ENCODE measurements at places on chromosomes 1 and 21. TPM values are rescaled to one million over a fixed set of nuclear protein-coding genes. Genes with fewer than 3 reads are reported as not detected.
A peak's percentile ranks its signal among the peaks of the same experiment; 100 is the strongest.

- no peak for DNase-seq
Observed at GRCh38 chr1:54649130-54649898, 7.7 kb downstream of the MROH7 start.

The FCRL4 gene
- not detected for polyA plus RNA-seq

GRCh38 chr1:231705806-231706760, 79.5 kb downstream of the DISC1 start:
- DNase-seq, result no peak

- DNase-seq, result no peak
Observed at GRCh38 chr1:168095476-168095875, 41.3 kb downstream of the GPR161 start.

- no peak for DNase-seq
Observed at GRCh38 chr1:248831842-248832241, 6.1 kb upstream of the SH3BP5L start.

DNA sequence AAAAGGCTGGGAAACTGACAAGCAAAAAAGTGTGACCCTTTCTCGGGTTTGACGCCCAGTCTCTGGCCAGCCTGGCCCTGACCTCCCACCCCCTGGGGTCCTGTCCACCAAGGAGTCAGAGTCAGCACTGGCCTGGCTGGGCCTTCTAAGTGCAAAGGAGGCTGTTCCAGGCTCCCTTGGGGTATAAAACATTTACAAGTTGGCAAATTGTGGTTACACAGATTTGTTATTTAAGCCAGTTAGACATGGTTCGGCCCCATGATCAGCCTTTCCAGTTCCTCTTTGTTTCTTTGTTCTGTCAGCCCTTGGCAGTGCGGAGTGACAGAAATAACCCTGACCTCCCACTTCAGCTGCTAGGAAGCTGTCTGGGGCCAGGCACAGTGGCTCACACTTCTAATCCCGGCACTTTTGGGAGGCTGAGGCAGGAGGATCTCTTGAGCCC, 161.6 kb upstream of the RAB4A start:
- DNase-seq, result no peak

- no peak for DNase-seq
Observed at GRCh38 chr1:22915816-22916470, 56.7 kb downstream of the LACTBL1 start.

- DNase-seq, result no peak
Observed at GRCh38 chr21:34116569-34116968, 43.2 kb downstream of the MRPS6 start.

The CNR2 gene
- polyA plus RNA-seq, result not detected

GRCh38 chr1:36122062-36123030, 2.7 kb downstream of the COL8A2 start:
- DNase-seq, result no peak

GRCh38 chr1:2976180-2976562, 45.1 kb upstream of the ACTRT2 start:
- no peak for DNase-seq

DNA sequence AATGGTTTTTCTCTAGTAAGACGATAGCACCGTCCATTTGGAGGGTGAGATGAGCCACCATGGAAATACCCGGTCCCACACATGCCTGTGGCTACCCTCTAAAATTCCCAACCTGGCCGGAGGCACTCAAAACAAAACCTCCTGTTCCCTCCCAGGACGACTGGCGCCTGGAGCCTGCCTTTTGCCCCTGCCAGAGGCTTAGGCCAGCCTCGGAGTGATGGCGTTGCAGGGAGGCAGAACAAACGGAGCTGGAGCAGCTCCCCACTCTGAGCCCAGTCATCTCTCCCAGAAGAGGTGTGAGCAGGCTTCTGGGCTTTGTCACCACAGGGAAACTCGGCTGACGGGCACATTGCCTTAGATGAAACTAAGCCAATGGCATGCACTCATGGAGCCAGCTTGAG, 213.7 kb upstream of the HOOK1 start:
- peak; percentile 85 for DNase-seq

The FCMR gene
- polyA plus RNA-seq, result 5.4 TPM

- no peak for DNase-seq
Observed at GRCh38 chr1:232005300-232005699, 378.7 kb downstream of the DISC1 start.

DNA sequence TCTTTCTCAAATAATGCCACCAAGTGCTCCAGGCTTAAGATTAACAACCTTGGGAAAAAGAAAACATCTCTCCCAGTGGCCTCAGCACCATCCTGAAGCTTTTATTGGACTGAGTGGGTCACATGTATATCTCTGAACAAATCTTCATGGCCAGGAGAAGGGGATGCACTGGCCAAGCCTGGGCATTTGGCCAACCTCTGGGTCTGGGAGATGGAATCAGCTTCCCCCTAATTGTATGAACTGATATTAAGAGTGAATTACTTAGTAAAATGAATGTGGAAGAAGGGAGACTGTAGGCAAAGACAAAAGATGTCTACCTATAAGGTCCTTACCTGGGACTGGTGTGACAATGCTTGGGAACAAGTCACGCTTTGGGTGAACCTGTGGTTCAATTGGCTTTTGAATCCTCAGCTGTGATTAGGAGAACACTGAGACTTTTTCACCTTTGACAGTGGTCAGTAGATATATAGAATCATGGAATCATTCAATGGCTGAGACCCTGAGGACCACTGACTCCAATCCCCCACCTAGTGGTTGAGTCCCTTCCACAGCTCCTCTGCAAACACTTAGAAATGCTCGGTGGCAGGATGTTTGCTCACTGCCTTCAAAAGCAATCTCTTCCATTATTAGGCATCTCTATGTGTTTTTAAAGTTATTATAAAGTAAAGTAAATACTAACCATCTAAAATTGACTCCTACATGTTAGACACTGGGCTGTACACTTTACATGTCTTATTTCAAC, 102.6 kb upstream of the ATP1A1 start:
- DNase-seq, result no peak

DNA sequence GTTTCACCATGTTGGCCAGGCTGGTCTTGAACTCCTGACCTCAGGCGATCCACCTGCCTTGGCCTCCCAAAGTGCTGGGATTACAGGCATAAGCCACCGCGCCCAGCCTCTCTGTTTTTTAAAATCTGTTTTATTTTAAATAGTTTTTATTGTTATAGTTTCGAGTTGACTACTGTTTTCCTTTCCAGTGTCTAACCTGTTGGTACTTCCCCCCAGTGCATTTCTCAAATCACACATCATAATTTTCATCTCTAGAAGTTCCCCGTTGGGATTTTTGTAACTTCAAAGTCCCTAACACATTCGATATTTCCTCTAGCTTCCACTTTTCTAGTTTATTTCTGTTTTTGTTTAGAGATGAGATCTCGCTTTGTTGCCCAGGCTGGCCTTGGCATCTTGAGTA, 7.5 kb downstream of the HES4 start:
- DNase-seq, result no peak

The FHAD1 gene
- 0.03 TPM for polyA plus RNA-seq

- DNase-seq, result no peak
Observed at GRCh38 chr1:201756406-201756805, 72.6 kb upstream of the IPO9 start.

GRCh38 chr1:55276671-55277376, 61.7 kb upstream of the USP24 start:
- DNase-seq, result no peak

The IRF6 gene
- polyA plus RNA-seq, result 252 TPM

- DNase-seq, result no peak
Observed at GRCh38 chr1:63688302-63688890, 85.4 kb upstream of the ROR1 start.

DNA sequence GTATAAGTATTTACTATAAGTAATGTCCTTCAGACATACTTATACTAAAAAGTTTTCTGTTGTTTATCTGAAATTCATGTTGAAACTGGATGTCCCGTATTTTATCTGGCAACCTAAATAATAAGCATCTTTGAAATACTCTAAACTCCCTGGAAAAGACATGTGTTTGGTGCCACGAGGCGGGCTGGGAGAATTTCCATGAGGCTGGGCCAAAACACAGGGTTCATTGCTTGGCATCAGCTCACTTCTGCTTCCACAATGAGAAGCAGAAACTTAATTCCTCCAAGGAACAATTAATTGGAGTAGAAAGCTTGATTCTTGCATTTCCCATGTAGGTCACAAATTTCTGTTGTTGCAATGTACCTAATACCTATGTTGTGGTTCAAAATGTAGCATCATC, 110.2 kb downstream of the PSMG1 start:
- DNase-seq, result no peak

DNA sequence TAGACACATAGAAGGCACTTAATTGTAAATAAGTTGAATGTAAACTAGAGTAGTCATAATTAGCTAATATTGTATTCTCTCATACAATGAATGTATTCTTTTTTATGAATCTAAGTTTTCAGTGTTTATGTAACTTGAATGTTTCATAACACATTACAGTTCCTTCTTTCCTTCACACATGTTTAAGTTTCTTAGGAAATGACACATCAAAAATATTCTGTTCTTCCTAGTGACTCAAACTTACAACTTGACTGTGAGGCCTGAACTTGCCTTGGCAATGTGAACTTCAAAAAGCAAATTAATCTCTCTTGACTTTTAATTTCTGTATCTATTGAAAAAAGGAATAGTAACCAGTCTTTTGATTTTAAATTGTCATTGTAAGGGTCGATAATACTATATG, 700.1 kb downstream of the KCNT2 start:
- peak; percentile 78 for DNase-seq

GRCh38 chr1:169697755-169698154, 13.7 kb downstream of the SELL start:
- DNase-seq, result no peak

- no peak for DNase-seq
Observed at GRCh38 chr1:53587252-53587988, 128.2 kb downstream of the DMRTB1 start.
